NCI-H526 (cell line): ENCODE measurements at places on chromosomes 7 and 10.

DNA sequence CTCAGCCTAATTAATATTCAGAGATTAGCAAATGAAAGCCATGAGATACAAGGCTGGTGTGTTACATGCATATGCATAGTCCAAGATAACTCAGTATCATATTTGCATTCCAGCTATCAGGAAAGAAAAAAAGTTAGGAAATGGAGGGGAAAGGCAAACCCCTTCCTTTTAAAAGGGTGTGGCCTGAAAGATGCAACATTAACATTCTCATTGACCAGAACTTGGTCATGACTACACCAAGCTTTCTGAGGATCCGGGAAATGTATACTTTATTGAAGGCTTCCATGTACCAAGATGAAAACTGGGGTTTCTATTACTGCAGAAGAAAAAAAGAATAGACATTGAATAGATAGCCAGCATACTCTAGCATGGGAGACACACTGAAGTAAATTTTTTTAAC lies 96.5 kb downstream of the IPMK start:
- DNase-seq = no peak

DNA sequence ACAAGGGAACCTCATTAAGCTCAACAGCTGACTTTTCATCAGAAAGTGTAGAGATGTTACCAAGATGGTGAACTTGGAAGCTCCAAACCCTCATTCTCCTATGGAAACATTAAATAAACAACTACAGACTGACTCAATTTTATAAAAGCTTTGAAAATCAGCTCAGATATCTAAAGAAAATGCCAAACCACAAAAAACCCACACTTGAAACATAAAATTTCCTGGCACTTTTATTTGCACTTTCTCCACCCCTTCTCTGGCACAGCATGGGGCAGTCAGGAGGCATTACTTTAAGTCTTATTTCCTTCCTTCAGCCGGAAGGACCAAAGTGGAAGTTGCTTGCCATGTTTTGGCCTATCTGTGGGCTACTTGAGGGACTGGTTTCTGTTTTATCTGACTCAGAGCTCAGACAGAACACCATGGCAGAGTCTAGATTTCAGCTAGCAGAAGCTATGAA lies 114.7 kb downstream of the ODAD2 start:
- DNase-seq = no peak

DNA sequence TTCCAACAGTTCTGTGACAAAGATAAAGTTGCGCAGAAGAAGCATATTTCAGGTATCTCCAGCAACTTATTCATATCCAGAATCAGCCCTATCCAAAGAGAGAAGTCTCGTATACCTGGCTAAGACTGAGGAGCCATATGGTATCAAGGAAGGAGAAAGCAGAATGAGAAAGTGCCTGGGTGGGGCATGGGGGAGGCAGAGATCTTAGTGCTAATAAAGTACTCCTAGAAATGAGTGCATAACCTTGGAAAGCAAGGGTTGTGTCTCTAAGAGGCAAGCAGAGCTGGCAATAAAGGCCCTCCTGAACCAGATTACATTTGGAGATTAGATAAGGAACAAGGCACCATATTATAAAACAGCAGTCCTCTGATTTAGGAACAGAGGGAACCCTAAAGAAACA lies 12.7 kb downstream of the TASOR2 start:
- no peak for DNase-seq

DNA sequence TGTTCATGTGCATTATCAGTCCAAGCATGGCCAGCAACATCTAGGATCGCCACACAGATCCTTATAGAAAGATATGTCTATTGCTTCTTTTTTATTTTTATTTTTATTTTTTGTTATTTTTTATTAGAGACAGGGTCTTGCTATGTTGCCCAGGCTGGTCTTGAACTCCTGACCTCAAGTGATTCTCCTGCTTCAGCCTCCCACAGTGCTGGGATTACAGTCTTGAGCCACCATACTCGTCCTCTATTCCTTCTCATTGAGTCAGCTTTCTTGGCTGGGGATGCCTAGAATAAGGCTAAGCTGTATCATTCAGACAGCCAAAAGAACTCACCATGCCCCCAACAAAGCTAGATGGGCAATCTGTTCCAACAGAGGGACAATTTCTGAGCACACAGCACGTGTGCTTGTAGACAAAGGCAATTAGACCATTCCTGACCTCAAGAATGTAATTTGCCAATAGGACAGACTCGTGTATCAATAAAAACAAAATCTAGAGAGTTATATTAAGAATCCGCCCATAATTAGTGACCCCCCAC lies 264.0 kb upstream of the NEBL start:
- no peak for DNase-seq

GRCh38 chr7:129351320-129351719 lies 82.9 kb upstream of the STRIP2 start:
- no peak for DNase-seq

DNA sequence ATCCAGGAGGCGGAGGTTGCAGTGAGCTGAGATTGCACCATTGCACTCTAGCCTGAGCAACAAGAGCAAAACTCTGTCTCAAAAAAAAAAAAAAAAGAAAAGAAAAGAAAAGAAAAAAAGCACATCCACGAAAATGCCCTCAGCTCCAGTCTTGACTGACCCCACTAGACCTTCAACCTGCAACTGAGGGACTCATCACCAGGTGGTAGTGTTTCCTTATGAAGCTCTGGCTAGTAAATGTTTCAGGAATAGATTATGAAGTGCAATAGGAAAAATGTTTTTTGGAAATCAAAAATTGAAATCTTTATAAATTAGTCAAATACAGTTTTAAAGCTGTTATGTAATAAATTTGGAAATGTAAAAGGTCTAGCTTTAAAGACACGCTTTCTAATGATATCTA lies 22.4 kb downstream of the TLL2 start:
- peak; percentile 53 for DNase-seq

DNA sequence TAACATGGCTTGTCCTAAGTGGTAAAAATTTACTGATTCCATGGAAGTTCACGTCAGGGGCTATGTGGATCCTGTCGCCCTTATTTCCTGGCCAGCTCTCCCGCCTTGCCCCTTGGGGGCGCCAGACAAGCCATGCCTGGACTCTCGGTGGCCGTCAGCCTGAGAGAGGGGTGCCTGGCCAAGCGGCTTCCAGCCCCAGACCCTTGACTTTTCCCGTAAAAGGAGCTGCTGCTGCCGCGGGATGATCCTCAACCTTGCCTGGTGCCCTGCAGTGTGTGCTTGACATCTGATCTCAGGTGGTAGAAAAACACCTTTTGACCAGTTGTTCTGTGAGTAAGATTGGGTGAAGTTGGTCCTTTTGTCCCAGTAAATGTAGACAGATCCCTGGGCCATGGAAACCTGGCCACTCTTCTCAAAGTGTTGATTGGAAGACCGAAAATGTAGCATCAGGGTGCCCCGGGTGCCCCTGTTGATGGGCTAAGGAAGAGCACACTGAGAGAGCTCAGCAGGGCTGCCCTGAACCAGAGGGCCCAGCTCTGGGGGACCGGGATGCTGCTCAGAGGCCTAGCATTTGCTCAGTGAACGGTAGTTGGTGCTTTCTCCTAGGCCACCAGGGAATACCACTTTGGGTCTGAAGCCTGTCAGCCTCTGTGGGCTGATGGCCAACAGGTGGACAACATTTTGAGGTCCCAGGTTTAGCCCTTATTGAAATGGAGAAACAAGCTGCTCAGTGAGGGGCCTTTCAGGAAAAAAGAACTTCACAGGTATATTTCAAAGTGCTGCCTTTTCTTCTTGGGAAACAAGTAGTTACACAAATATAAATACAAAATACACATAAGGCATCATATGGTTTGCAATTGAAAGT lies 162.5 kb downstream of the LRMDA start:
- no peak for DNase-seq

- no peak for DNase-seq
Observed at GRCh38 chr10:2759233-2759632, 308.1 kb upstream of the PFKP start.

DNA sequence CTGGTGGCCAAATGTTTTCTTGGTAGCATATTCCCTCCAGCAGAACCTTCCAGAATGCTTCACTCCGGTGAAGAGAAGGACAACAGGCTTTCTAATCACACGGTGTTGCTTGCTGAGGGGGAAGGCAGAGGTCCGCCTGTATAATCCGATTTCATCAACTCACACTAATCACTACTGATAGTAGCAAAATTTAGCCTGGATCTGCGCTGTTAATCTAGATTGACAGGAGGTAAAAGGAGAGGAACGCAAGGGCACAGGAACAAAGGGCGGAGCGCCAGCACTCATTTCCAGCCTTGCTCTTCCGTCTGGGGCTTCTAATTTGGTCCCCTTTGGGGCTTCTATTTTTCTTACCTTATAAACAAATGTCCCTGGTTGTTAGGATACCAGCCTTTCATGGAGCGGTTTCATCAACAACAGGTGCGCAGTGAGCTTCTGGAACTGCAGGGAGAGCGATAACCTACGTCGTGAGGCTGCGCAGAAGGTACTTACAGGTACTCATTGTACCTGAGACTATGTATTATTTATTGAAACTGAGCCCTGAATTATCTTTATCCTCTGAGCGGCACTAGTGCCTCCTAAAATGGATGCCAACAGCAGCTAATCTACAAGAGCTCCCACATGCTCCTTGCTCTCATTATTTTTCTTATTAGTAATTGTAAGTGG lies 150.6 kb downstream of the CACNB2 start:
- DNase-seq = no peak

GRCh38 chr10:22997096-22997495 lies 69.2 kb downstream of the ARMC3 start:
- no peak for DNase-seq

DNA sequence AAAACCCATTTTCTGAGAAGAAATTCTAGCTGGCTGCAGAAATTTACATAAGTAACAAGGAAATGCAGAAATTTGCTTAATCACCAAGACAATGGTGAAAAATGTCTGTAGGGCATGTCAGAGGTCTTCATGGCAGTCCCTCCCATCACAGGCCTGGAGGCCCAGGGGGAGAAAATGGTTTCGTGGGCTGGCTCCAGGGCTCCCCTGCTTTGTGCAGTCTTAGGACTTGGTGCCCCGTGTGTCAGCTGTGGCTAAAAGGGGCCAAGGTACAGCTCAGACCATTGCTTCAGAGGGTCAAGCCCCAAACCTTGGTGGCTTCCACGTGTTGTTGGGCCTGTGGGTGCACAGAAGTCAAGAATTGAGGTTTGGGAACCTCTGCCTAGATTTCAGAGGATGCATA lies 215.9 kb downstream of the GPR158 start:
- DNase-seq = no peak

DNA sequence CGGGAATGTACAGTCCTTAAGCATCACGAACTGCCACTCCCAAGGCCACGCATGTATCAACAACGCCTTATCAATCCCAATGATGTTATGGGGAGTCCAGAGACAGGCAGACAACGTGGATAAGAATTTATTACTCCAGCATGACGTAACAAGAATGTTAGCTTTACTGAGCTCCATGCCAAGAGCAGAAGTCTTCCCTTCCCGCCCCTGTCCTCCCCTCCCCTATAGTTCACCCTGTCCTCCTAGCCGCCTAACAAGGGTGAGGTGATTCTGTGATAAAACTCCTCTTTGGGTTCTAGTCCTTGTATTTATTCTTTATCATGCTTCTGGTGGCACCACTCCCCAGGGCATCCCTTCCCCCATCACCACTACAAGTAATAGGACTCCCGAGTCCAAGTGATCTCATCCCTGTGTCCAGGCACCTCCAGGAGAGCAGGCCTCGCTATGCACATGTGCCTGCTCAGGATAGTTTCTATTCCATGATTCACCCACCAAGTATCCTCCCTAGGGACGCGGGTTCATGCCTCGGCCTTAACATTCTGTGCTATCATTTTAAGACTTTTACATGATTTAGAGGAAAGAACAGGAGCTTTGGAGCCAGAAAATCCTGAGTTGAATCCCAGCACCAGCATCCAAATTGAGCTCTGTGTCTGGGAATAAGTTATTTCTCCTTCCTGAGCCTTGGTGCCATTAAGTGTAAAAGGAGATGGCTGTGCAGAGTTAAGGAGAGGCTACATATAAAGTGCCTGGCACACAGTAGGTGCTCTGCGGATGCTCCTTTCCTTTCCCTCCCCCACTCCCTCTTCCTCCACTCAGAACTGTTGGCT lies 15.4 kb downstream of the GSDME start:
- no peak for DNase-seq

GRCh38 chr10:125431149-125431548 lies 251.8 kb downstream of the TEX36 start:
- no peak for DNase-seq
